Cortex of kidney (tissue), 1 donor: ENCODE measurements at places on chromosomes 11 and 22.

DNA sequence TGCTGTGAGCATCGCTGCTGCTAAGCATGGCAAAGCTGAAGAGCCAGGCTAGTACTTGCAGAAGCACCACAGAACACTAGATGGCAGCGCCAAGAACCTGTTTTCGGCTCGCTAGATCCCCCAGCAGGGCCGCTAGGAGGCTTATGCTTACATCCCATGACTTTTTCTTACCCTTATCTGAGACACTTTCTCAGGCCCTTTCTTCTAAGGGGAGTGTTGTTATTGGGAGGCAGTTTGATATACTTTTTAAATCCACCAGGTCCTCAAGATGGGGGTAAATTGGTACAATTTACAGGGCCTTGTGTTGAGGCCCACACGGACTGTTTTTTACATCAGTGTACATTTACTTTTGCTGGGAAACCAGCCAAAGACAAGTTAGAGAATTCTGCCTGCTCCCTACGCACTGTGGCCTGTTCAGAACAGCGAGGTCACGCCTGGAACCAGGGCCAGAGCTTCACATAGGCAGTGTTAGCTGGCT is 4.0 kb downstream of the TRIM6 start:
- no peak for DNase-seq

GRCh38 chr22:44026066-44026629 is 2.0 kb downstream of the PARVB start:
- no peak for DNase-seq

DNA sequence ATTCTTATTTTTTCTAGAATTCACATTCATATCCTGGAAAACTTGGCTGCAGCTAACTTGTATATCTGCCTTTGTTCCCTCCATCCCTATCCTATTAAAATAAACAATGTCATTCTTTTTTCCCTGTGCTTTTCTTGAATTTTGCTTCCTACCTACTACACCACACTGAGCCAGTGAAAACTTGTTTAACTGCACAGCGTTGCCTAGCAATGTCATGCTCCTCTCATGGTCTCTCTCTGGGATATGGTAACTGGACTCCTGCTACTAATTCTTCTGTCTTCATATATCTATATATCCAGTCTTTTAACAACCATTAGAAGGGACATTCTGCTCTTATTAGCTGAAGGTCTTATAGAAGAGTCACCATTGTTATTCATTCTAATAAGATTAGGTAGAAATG is 434.4 kb downstream of the METTL15 start:
- no peak for DNase-seq

DNA sequence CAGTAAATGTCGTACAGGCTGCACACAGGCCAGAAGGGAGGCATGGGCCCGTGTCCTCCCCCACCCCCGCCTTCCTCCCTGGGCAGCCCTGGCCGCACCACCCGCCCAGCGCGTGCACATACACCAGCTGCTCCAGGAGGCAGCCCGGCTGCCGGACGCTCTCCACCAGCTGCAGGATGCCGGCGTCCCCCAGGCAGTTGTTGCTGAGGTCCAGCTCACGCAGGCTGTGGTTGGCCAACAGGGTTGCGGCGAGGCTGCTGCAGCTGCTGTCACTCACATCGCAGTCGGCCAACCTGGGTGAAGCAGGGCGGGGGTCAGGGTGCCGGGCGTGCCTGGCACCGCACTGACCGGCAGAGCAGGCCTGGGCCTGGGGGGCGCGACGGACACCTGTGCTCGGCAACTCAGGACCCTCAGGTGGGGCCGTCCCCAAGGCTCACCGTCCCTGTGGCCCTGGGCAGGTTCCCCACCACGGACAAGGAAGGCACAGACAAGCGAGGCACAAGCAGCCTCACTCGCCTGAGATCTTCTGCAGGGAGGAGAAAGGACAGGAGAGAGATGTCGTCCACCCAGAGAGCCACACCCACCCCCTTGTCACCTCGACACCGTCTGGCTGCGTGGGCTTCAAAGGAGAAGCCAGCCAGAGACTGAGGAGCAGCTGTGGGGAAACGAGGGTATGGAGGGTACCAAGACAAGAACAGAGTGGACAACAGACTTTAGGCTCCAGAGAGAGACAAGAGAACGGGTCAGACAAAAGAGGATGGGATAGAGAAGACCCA is 12.1 kb downstream of the RNH1 start:
- no peak for DNase-seq

DNA sequence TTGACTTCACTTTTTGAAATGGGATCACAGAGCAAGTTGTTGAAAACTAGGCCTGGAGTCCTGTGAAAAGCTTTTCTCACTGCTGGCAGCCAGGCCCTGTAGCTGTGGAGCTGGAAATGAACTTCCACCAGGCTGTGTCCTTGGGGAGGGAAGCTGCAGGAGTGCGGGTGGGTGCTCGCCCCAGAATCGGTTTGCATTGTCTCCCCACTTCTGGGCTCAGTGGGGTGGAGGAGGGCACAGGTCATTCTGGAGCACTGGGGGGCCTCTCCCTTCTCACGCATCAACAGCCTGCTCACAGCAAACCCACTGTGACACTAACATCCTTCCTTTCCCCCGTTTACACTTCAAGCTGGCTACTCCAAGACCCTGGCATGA is 15.2 kb downstream of the GLB1L2 start:
- DNase-seq, result no peak

GRCh38 chr11:127000291-127000968 is at the start of gene KIRREL3:
Gene KIRREL3 (minus strand): TSS chr11:127000770.
- no peak for DNase-seq

DNA sequence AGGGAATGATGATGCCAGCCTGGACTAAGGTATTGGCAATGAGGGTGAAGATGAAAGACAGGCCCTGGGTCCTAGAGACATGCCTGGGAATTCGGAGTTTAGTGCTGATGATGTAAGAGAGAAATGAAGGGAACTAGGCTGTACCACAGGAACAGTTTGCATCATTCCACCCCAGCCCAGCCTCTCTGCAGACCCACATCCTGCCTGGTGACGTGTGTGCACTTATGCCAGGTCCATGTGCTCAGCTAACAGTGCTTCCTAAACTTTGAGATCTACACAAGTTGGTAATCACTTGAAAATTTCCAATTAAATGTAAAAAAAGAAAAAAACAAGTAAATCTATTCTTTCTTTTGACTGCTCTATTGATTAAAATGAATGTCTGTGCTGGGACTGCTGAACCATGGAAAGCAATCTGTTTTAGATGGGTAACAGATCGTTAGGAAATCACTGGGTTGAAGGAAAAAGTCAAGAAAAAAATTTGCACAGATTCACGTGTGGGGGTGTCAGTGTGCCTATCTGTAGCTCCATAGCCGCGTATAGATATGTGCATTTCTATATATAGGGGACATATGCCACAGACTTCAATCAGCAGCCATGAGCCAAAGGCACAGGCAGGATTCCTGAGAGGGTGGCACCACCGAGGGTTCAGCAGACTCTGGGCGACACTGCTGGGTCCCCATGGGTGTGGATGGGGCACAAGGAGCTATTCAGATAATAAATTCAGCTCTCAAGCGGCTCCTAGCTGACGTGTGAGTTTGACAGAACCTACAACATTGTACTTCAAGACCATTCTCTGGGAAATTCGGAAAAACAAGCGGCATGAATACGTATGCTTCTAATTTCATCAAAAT is 131.1 kb upstream of the OPCML start:
- DNase-seq, result no peak

GRCh38 chr22:23415490-23415851 is 164.6 kb downstream of the IGLL1 start:
- no peak for DNase-seq

DNA sequence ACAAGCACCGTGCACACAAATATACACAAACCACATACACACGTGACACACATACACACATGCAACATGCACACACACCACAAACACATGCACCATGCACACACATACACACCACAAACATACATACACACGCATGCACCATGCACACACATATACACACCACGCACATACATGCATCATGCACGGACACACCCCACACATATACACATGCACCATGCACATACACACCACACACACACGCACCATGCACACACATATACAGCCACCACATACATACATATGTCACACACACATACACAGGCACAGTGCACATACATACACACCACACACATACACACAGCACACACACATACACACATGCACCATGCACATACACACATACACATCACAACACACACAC is 12.7 kb upstream of the B4GALNT4 start:
- no peak for DNase-seq
